Progenitor cell of endocrine pancreas (in vitro differentiated cells): ENCODE measurements at places on chromosomes 2 and 18.
A peak's percentile ranks its signal among the peaks of the same experiment; 100 is the strongest.

DNA sequence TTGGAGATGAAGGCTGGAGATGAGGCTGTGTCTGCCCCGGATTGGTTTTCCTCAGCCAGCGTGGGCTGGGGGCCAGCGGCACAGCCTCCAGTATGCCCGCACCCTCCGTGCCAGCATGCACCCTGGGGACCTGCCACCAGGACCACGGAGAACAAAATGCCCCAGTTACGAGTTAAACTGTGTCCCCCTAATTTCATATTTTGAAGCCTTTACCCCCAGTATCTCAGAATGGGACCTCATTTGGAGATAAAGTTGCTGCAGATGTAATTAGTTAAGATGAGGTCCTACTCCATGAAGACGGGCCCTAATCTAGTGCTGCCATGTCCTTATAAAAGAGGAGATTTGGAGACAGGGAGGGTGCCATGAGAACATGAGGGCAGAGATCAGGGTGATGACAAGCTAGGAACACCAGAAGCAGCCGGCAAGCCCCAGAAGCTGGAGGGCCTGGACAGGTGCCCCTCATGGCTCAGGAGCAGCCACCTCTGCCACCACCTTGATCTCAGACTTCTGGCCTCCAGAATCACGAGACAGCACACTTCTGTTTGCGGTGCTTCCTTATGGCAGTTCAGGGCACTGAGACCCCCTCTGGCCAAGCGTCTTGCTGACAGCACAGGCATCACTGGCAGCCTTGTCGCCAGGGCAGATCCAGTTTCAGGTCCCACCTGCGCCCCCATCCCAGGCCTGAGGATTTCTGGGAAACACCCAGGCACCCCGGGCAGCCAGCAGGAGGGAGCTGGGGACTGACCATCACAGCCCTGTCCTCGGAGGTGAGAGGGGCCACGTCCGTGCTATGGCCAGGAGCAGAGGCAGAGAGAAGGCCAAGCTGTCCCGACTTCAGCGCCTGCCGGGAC, 29.4 kb downstream of the KIF1A start:
- no peak for DNase-seq

DNA sequence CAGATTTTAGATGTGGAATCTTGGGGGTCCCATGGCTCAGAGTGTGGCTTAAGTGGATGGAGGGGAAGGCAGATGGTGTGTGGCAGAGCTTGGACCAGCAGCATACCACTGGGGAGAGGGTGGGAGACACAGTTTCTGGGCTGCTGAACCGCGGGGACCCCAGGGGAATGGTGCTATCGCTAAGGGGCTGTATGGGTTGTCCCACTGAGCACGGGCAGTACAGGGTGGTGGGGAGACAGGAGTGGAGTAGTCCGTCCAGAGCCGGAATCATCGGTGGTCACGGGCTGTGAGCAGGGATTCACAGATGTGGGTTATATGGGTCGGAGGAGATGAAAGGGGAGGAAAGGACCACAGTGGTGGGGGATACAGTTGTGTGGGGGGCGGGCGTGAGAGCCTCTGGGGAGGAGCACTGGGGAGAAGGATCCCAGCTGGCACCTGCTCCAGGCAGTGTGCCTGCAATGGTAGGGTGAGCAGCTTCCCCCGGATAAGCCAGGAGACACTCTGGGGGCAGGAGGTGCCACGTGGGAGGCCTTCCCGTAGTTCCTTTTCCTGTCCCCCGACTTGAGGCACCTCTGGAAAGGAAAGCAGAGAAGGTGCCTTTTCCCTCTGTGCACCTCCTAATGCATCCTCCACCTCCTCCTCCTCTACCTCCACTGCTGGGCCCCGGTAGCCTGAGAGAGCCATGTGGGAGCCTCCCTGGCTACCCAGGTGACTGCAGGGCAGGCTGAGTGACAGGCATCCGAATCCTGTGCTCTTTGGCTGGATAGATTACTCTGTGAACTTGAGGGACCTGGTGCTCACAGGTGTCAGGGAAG, 24.9 kb downstream of the IGFBP5 start:
- DNase-seq, result no peak

GRCh38 chr2:96025194-96025492, 9.6 kb downstream of the GPAT2 start:
- DNase-seq, result no peak

GRCh38 chr18:51617167-51617566, 419.7 kb upstream of the MEX3C start:
- DNase-seq, result no peak

DNA sequence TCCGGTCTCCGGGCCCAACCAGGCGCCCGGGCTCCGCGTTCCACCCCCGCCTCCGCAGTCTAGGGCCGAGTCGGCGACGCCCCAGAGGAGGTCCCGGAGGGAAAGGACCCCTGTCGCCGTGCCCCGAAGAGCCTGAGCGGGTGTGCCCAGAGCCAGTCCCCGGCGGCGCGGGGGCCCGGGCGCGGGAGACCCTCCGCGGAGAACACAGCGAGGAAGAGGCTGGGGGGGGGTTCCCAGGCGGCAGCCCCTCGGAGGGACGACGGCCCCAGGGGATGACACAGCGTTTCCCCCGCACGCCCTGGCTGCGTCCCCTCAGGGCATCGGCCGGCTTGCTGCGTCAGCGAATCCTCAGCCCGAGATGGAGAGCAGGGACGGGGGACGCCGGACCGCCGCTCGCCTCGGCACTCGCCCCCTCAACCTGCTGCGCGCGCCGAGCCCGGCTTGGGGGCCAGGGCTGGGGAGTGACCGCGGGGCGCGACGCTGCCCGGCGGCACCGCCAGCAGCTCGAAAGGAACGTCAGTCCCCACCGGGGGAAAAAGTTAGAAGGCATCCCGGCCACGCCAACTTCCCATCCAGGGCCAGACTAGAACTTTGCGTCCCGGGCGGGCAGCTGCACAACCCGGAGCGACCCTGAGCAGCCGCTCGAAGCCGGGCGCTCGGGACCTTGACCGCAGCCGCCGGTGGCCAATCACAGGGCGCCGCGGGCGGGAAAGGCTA, 711 bp downstream of the SFXN5 start:
- peak; percentile 49 for DNase-seq

GRCh38 chr2:219140722-219141121, 19.9 kb downstream of the NHEJ1 start:
- DNase-seq, result no peak

- DNase-seq, result no peak
Measured at GRCh38 chr2:56008661-56009431, 85.3 kb upstream of the EFEMP1 start.

GRCh38 chr18:36181441-36181840, 5.9 kb upstream of the MOCOS start:
- no peak for DNase-seq

DNA sequence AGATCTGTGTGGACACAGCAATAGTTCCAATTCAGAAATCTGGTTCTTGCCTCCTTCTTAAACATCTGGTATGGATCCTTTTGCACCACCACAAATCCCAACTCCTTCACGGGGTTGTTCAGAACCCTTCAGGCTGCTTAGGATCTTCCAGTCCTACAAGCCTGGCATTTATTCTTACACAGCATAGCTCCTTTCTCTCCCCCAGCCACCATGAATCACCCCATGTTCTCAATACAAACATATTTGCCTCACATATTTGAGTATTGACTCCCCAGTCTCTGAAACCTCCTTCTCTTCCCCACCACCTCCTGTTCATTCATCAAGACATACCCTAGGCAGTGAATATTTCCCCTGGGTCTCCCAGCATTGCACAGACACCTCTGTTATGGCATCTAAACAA, 155.2 kb downstream of the ALK start:
- DNase-seq, result no peak

DNA sequence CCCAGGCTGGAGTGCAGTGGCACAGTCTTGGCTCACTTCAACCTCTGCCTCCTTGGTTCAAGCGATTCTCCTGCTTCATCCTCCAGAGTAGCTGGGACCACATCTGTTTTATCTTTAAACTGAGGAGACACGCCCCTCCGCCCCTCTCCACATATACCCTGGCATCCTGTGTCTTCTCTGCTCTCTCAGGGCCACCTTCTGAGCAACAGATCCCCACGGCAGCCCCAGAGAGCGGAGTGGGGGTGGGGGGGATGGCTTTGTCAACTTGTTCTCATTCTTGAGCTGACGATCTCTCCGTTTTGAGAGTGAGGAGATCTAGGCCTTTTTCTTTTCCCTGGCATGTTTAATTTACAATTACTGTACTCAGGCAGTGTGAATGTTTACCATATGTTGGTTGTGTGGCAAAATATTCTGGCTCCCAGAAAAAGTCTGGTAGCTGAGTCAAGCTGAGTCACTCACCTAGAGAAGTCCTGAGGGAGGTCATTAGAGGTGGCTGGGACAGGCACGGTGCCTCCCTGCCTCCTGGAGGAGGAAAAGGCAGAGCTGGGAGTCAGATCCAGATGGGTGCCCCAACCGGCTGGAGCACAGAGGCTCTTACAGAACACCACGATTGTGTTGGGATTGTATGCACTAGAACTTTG, 19.5 kb upstream of the ID2 start:
- DNase-seq, result no peak

DNA sequence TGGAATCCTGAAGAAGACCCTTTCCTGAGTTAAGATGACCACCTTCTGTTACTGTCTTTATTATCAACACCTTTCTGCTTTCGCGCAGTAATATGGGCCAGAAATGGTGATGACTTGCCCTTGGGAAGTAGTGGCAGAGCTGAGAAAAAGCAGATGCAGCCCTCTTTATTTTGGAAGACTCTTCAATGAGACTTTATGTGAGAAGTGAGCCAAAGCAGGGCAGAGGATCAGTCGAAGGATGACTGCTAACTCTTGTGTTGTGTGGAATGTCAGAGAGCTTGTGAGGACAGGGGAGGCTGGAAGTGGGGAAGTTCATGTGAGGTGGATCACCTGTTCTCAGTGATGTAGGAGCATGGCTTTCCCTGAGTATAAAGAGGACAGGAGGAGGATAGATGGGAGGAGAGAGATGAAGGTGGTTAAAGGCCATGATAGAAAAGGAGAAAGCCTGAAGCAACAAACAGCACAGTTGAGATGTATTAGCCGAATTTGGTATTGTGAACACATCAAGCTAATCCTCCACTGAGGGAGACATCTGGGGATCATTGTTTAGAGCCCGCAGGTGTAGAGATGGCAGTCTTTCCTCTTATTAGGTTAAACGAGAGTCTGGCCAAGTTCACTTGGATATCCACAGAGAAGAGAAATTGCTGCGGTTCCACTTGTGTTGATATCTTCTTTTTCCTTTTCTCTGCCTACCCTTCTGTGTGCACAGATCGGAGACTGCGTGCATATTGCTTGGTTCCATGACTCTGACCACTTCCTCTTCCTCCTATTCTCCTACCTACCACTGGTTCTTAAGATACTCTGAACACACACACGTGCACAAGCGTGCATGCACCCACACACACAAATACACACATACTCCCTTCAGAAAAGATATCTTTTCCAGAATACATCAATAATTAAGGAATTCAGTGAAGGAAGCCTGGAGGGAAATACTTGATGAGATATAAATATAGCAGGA, 67.4 kb downstream of the SLC9A2 start:
- DNase-seq, result no peak

DNA sequence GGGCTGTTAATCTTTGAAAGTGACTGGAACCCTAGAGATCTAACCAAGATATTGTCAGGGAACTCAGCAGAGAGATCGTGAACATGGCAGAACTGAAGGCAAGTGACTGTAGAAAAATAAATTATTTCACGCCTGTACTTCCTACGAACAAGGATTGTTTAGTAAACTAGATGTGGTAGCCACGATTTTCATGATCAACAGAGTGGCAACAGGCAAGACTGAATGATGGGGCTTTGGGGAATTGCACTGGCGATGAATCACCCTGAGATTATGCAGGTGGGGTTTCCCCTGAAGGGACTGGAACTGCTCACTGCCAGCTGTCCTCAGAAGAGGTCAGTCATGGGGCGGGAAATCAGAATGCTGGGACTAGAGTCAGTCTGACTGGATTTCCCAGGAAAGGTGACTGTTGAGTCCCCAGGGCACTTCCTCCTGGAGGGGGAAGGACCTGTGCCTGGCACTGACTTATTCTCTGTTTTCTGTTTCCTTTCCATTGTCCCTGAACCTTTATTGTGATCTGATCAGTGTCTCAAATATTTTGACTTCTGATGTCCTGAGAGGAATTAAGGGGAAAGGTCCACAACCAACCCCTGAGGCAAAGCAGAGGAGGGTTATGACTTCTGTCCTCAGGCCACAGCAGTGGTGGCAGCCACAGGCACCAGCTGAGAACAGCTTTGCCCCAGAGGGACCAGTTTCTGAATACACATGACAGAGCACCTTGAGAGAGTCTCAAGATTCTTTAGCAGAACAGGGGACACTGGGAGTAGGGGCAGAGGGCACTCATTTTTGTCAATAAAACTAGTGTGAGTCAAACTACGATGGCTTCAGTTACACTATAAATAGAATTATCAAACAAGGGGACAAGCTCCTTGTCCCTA, 70.0 kb downstream of the NAB1 start:
- DNase-seq, result no peak

DNA sequence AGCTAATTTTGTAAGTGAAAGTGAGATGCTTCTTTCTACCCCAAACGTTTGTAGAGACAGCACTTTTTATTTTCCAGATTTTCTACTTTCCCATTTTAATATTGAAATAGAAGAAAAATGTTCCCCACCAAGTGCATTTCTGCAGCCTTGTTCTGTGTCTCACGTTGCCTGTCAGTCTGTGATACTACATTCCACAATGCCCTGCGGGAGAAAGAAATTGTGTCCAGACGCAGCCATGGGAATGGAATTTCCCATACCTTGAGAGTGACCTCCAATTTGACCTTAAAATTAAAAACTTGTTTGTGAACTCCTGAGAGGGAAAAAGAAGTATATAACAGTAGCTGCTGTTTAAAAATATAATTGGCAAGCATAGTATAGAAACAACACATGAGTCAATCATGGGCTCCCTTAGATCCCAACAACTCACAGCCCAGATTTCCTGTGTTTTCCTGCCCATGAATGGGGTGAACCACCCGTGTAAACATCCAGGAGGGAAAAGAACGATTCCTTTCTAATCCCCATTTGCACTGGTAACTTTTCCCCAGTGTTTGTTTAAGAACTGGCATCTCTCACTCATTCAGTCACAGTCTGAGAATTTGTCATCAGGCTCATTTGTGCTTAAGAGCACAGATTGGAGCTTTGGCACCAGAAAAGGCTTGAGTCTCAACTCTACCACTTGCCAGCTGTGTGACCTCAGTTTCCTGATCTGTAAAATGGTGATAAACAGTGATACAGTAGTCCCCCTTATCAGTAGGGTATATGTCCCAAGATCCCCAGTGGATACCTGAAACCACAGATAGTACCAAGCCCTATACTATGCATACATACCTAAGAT, 166.1 kb upstream of the ZNF521 start:
- DNase-seq, result no peak
